ENCODE measurements at places on chromosomes 11 and 22. TPM values are rescaled to one million over a fixed set of nuclear protein-coding genes. Genes with fewer than 3 reads are reported as not detected.

DNA sequence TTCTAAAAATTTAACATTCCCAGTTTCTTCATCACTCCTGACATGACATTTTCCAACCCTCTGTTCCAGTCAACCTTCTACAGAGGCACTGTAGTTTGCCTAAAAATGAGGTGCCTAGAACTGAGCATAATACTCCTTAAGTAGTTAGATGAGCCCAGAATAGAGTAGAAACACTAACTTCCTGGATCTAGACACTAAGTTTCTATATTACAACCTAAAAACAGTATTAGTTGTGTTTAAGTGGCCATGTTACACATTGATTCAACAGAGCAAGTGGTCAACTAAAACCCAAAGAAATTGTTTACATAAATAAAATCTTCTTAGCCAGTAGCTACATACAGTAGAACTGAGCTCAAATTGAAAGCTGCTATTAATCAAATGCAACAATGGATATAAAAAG, 1.3 kb downstream of the HPS5 start:
- DNase-seq, result no peak

The USP2 gene
- total RNA-seq, result 2.1 TPM

The P2RX6 gene
- 10.0 TPM for total RNA-seq

GRCh38 chr22:43820651-43821305, 8.7 kb upstream of the EFCAB6 start:
- DNase-seq, result no peak

The TNNT3 gene
- not detected for total RNA-seq

DNA sequence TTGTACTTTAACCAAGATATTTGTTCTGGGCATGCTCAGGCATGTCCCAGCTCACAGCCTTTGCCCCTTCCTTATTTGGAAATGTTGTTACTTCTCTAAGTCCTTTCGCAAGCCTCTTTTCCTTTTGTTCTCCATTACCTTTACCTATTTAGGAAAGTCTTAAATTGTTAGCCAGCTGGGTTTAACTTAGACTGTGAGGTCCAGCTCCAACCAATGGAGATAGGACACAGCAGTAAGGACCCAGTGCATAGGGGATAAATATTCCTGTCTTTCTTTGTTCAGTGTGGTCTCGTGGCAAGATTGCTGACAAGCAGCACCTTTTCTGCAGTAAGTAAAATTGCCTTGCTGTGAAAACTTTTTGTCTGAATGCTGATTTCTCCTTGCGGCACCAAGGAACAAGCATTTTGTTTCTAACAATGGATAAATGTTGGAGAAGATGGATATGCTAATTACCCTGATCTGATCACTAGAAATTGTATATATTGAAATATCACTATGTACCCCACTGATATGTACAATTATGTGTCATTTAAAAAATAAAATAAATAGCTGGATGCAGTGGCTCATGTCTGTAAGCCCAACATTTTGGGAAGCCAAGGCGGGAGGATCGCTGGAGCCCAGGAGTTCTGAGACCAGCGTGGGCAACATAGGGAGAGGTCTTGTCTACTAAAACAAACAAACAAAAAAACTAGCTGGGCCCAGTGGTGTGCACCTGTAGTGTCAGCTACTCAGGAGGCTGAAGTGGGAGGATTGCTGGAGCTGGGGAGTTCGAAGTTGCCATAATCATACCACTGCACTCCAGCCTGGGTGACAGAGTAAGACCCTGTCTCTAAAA, 31.9 kb upstream of the FTH1 start:
- no peak for DNase-seq

The KCNQ1 gene
- total RNA-seq, result not detected

The BATF2 gene
- not detected for total RNA-seq

GRCh38 chr11:92045301-92045700, 179.3 kb upstream of the FAT3 start:
- DNase-seq, result no peak

GRCh38 chr11:93526641-93527583, 16.3 kb downstream of the SMCO4 start:
- DNase-seq, result no peak

The GRAMD1B gene
- not detected for total RNA-seq
